Lung microvascular endothelial cell (primary cell): ENCODE measurements at places on chromosomes 6 and 20. TPM values are rescaled to one million over a fixed set of nuclear protein-coding genes. Genes with fewer than 3 reads are reported as not detected.

FRK gene
- under 0.01 TPM in 2 replicates for total RNA-seq

OVOL2 gene
- total RNA-seq = not detected in 2 replicates

TRIM10 gene
- total RNA-seq = under 0.01 TPM in 1 of 2 replicates, not detected in the other

HM13 gene
- total RNA-seq = 31.6 and 37.9 TPM in 2 replicates

PRL gene
- total RNA-seq = not detected in 2 replicates

ENPP3 gene
- 0.22 and 0.40 TPM in 2 replicates for total RNA-seq

LRRN4 gene
- not detected in 2 replicates for total RNA-seq

EEF1E1 gene
- 23.4 and 27.9 TPM in 2 replicates for total RNA-seq

KIAA1755 gene
- under 0.01 TPM in 1 of 2 replicates, not detected in the other for total RNA-seq

SLC22A3 gene
- under 0.01 TPM in 1 of 2 replicates, not detected in the other for total RNA-seq

IMPG1 gene
- total RNA-seq = not detected in 2 replicates

HDAC2 gene
- total RNA-seq = 40.3 and 48.0 TPM in 2 replicates

WFDC12 gene
- total RNA-seq = not detected in 2 replicates

MCCD1 gene
- total RNA-seq = not detected in 2 replicates

FNDC1 gene
- total RNA-seq = not detected in 2 replicates

OR12D3 gene
- total RNA-seq = not detected in 2 replicates

PTCRA gene
- not detected in 2 replicates for total RNA-seq

KHDC1L gene
- not detected in 2 replicates for total RNA-seq

DCDC2 gene
- total RNA-seq = not detected in 2 replicates

MARCKS gene
- 187 and 258 TPM in 2 replicates for total RNA-seq

BACH2 gene
- 2.8 TPM in 2 replicates for total RNA-seq

MLN gene
- total RNA-seq = not detected in 2 replicates

HLA-DQB1 gene
- total RNA-seq = 0.20 TPM in 1 of 2 replicates, not detected in the other

ACOT8 gene
- 25.7 and 35.3 TPM in 2 replicates for total RNA-seq

NOTCH4 gene
- 9.1 and 14.8 TPM in 2 replicates for total RNA-seq

TSHZ2 gene
- 0.22 and 4.0 TPM in 2 replicates for total RNA-seq

BHLHE23 gene
- total RNA-seq = not detected in 2 replicates
